NCI-H446 (cell line): ENCODE measurements at places on chromosomes 13 and 19.
A peak's percentile ranks its signal among the peaks of the same experiment; 100 is the strongest.

DNA sequence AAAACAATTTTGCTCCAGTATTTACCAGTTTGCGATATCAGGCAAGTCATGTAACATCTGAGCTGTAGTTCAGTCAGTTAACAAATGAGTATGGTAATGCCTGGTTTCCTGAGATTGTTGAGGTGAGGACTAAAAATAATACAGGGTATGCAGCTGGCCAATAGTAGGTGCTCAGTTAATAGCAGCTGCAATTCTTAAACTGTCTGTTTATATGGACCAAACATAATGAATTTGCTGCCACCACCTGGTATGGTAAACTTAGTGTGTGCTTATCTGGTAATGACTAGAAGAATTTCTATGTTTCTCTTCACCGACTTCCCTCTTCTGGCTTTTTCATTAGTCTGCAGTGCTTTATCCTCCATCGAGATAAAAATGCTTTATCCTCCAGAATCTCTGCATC lies 9.1 kb downstream of the ZMYM2 start:
- DNase-seq: no peak

DNA sequence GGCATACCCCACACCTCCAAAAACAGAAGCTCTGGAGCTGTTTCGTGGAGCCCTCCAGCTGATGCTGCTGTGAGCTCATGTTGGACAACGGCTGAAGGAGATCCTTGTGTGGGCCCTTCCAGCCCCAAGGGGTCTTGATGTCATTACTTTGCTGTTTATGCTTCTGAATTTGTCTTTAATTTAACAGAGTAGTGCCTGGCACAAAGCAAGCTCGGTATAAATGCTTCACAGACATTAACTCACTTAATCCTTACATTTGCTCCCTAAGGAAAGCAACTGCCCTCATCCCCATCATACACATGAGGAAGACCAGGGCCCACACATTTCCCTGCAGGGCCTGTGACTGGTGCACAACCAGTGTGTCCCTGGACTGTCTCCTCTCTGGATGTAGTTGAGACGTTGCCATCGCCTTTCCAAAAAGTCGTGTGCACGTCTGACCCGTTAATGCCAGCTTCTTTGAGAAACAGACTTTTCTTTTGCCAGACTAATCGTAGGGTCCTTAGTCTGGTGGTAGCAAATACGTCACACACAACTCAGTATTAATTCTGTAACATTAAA lies 7.6 kb downstream of the COL4A1 start:
- DNase-seq: no peak

GRCh38 chr13:101140087-101140770 lies 276.1 kb downstream of the NALCN start:
- no peak for DNase-seq

- DNase-seq: no peak
Observed at GRCh38 chr19:1851654-1852580, 3.6 kb upstream of the REXO1 start.

DNA sequence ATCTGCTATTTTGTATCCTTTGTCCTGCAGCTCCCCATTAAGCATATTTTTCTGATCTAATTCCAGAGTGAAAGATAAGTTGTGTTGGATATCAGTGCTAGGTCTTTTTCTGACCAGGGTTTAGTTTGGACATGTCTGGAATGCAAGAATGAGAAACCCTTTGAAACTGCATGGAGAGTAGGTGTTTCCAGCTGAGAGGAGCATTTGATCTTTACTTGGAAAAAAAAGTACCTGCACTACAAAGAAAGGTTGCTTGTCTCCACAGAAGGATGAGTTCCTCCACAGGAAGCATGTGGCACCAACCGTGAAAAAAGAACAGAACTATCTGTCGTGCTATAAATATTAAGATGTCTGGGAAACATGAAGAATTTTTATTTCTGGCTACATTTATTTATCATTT lies 36.6 kb upstream of the MED4 start:
- no peak for DNase-seq

- DNase-seq: no peak
Observed at GRCh38 chr19:50497022-50497405, 14.0 kb downstream of the JOSD2 start.

GRCh38 chr13:111132948-111133347 lies 17.8 kb downstream of the ARHGEF7 start:
- DNase-seq: no peak

DNA sequence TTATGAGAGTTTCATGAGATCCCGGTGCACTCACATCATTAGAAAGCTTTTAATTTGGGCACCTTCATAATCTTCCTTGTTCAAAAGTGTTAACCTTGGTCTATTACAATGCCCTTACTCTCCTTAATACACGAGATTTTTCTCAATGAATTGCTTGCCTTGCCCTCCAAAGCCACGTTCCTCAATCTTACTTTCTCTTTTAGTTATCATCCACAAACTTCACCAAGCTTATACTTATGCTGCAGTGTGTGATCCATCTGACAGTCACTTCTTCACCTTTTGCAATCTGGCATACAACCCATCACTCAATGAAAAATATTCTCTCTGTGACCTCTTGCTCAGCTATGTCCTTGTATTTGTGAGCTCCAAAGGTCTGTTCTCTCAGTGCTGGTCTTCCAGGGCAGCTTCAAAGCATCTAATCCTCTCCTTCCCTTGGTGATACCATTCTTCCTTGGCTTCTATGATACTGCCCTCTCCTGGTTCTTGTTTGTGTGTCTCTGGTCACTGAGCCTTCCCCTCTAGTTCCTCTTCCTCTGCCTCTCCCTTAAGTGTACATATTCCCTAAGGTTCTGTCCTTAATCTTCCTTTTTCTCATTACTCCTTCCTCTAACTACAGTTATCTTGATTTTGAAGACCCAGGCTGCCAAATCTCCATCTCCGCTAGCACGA lies 202.2 kb upstream of the STARD13 start:
- DNase-seq: peak; percentile 35

GRCh38 chr19:51904331-51905165 lies at the start of gene ZNF649:
Gene ZNF649, minus strand, starts transcription at chr19:51905017. Its CDS starts 4,910 bp downstream, at chr19:51900107.
- peak; percentile 89 for DNase-seq

DNA sequence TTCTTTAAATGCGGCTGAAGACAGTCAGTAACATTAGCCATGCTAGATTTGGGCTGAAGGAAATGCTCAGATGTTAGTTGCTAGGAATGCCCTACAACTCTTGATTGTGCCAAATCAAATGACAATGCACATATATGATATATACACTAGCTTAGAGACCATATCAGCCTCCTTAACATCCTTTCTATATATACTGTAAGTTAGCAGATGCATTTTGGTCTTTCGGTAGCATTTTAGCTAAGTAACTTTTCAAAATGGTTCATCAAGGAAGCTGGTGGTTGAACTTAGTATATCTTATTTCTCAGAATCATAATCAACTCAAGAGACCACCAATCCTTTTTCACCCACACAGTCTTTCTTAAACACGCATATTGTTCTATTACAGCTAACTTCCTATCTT lies 14.1 kb upstream of the ENOX1 start:
- DNase-seq: no peak

DNA sequence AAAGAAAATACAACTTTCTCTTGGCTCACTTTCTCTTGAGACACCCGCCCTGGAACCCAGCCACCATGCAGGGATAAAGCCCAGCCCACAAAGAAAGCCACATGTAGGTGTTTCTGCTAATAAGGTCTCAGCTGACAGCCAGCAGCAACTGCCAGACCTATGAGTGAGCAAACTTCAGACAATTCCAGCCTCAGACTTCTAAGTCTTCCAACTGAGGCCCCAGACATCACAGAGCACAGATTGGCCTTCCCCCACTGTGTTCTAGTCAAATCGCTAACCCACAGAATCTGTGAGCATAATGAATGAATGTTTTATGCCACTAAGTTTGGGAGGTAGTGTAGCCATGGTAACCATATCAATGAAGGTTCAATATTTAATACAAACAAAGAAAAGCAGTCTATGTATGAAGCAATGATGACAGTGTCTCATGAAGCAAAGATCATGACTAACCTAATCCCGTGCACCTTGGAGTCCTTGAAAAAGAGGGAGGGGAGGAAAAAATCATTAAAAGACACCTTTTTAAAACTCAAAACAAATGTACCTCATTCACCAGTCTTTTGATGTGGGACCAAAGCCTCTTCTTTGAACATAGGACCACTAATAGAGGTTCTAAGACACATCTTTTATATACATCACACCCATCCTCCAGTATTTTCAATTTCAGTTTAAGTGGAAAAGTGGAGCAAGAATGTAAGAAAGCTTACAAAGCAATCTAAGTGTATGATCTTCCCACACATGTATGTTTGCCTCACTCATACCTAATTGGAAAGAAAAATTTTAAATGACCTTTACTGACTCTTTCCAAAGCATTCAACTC lies 6.2 kb downstream of the MRPS31 start:
- no peak for DNase-seq

DNA sequence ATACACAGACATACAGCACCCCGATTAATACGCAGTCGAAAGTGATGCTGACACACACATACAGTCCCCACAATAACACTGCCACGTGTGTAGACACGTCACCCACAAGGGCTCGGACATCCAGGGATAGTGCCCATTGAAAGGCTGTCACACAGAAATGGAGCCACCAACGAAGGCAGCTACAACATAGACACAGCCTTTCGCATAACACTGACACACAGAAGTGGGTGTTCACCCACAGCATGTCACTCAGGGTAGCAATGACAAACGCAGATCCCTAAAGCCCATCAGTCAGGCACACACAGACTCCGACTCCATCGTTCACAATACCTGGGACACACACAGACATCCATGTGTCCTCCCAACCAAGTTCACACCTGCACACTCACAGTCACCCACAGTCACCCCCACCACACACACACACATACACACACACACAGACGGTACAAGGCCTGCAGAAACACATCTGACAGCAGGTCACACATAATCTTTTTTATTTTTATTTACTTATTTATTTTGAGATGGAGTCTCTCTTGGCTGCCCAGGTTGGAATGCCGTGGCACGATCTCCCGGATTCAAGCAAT lies 10.4 kb upstream of the NANOS3 start:
- no peak for DNase-seq

DNA sequence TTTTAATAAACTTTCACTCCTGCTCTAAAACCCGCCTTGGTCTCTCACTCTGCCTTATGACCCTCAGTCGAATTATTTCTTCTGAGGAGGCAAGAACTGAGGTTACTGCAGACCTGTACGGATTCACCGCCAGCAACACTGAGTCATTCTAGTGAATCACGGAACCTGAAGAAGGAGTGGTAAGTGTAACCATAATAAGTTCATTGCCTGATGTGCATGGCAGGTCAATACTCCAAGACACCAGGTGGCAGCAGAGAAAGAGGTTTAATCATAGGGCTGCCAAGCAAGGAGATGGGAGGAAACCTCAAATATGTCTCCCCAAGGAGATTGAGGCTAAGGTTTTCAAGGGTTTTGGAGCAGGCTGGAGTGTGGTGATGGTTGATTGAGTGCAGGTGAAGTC lies 204.3 kb upstream of the IPO5 start:
- no peak for DNase-seq

GRCh38 chr19:41166944-41167804 lies 25.8 kb upstream of the CYP2S1 start:
- DNase-seq: no peak

GRCh38 chr13:29957320-29957719 lies 106.9 kb upstream of the UBL3 start:
- no peak for DNase-seq

DNA sequence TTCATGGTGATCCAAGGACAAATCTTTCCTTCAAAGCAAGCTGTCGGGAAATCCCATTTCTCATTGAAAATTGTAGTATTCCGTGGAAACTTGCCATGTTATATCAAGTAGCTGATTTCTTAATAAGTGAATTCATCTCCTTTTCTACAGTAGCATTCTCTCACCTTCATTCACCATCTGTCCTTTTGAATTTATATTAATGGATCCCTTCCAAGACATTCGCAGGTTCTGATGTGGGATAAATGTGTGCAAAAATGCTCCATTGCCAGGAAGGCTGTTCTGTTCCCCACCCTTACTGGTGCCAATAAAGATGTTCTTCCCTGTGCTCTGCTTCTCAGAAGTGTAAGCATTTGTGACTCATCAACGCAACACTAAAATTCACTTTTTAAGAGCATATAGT lies 36.2 kb downstream of the AMER2 start:
- peak; percentile 63 for DNase-seq

GRCh38 chr13:101979825-101980224 lies 422.0 kb downstream of the FGF14 start:
- no peak for DNase-seq

DNA sequence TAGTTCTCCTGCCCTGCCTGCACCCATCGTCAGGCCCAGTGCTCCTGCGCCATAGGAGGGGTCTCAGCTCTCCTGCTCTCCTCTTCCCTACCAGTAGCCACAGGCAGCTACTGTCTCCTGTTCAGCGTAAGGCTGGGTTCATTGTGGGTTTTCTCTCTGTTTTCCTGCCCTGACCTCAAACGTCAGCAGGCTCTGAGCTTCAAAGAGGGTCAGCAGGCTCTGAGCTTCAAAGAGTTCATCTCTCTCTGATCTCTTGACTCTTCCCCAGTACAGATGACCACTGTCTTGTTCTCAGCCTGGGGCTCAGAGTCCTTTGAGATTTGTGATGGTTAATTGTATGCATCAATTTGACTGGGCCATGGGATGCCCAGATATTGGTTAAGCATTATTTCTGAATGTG lies 4.6 kb upstream of the CPB2 start:
- no peak for DNase-seq

GRCh38 chr13:42041011-42041683 lies 7.3 kb upstream of the DGKH start:
- DNase-seq: peak; percentile 12

- DNase-seq: no peak
Observed at GRCh38 chr13:105655046-105655445, 880.4 kb downstream of the EFNB2 start.

GRCh38 chr19:35816846-35817245 lies 4.2 kb upstream of the PRODH2 start:
- DNase-seq: no peak

DNA sequence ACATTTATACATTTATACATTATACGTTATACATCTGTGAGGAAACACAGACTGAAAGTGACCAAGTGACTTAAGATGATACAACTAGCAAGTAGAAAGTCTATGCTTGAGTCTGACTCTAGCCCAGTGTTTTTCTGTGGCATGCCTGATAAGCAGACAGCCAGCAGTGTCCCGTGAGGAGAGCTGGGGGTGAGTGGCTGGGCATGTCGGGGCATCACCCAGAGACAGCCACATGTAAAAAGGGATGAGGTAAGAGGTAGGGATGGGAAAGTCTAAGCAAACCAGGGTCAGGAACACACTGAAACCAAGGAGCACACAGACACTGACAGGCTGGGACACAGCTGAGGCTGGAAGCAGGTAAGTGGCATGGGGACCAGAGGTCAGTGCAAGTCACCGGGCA lies 333.2 kb downstream of the FOXO1 start:
- DNase-seq: no peak

DNA sequence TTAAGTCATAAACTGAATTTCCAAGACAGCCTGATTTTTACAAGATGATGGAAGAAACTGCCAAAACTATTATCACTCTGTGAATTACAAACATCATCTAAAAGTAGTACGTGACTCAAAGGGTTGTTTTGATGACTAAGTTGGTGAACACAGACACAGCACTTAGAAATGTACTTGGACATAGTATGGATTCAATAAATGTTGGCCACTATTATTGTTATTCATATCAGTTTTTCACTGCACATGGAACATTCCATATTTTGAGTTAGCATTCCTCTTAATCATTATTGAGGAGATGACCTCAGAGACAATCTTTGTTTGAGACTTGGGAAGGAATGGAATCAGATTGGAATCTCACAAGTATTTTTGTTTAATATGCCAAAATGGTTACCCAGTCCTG lies 172.9 kb downstream of the OXGR1 start:
- DNase-seq: no peak
